ENCODE measurements at places on chromosomes 1 and 21.

DNA sequence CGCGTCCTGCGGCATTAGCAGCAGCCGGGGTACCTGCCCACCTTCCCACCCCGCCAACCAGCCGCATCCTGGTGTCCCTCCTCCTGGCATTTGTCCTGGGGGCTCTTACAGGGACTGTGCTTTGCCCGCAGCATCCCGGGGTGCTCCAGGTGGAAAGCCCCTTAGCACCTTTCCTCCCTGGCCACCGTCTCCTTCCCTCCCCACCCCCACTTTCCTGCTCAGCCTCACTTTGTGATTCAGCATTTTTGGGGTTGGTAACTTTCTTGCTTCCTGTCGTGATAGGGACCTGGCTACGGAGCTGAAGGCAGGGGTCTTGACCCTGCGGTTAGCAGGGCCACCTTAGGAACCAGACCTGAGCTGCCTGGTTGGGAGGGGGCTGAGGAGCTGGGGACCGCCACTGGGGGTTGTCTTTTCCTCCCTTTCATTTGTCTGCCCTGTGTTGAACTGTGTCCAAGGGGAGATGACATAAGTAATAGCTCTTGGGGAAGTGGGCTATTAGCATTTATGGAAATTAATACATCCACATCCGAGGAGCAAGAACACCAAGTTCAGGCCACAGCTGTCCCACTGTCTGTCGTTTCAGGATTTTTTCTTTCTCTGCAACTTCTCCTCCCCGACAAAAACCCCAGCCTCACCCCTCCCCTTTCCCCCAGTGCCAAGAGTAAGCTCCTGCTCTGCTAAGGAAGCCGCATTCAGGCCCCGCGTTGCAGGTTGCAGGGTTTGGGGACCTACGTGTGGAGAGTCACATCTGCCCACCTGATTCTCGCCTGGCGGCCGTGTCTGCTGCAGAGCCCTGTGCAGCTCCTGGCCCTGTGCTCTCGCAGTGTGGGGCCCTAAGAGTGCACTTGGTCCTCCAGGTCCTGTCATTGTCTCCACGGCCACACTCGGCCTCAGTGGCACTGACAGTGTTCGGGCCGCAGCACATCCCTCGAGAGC lies 1.6 kb upstream of the NPHP4 start:
- no peak for DNase-seq

DNA sequence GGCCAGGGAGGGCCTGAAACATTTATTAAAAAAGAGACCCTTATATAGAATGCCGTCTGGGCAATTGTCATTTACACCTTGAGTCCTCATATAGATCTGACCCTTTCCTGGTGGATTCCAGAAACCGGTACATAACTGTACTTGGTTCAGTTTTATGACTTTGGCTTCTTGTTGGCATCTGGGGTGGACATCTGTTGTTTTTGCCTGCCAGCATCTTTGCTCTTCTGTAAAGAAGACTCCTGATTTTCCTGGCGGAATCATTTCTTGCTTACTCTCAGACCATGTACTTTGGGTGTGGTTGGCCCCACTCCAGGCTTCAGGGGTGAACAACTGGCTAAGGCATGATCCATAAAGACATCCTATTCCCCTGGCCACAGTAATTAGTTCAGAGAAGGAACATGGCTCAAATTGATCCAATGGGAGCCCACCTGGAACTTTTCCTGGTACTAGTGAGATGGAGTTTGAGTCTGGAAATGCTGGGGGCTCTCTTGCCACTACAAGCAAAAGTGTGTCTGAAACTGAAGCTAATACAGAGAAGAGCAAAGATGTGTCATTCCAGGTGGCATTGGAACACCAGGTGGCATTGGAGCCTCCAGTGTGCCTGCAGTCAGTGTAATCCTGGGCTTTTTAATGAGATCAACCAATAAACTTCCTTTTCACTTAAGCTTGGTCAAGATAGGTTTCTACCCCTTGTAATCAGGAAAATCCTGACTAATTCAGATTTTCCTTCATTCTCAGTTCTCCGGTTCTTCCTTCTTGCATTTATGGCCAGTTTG lies 332.5 kb upstream of the CAMK1G start:
- DNase-seq: no peak

- peak; percentile 64 for DNase-seq
Observed at GRCh38 chr1:67149179-67149770, 14.5 kb upstream of the C1orf141 start.

GRCh38 chr21:31577271-31577670 lies 82.2 kb upstream of the SOD1 start:
- no peak for DNase-seq

- no peak for DNase-seq
Observed at GRCh38 chr21:35071347-35071746, 22.2 kb upstream of the RUNX1 start.

DNA sequence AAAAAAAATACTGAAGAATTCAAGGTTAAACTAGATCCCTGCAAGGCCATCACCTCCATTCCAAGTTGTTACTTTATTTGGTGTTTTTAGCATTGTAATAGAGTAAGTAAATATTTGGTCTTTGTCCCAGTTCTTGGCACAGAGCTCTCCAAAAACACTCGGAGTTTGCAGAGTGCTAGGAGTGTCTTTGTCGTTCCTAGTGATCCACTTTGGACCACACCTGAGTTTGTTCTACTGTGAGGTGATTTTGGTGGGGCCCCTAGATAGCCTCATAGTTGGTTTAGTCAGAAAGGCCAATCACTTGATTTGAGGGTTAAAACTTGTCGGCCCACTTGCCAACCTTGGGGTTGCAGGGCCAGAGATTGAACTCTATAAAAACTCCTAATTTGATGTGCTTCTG lies 25.6 kb downstream of the SYNC start:
- DNase-seq: no peak

DNA sequence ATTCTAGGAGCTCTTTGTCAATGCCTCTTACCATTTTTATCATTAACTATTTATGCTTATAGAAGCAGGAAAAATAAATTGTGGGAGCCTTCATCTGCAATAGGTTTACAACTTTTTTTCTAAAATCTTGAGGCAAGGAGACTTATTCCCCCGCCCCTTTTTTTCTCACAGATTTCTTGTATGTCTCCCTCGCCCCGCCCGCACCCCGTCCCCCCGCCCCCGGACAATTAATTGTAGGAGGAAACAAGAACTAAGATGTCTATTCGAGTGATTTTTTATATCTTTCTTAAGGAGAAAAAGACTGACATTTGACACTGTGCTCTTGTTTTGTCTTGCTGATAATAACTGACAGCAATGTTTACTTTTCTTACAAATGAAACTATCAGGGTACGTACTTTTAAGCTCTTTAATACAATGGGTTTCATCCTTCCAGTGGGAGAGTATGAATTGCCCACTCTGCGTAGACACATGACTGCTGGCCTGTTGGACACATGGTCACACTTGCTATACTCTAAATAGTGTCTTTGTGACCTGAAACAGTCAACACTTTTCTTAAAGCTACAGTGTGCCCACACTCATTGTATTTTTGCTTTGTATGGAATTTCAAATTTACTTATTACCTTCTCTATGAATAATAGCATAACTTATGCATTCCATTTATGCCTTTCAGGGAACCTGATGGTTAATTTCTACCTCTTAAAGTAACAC lies 1.5 kb upstream of the IVNS1ABP start:
- no peak for DNase-seq

- no peak for DNase-seq
Observed at GRCh38 chr21:45105906-45106485, 31.6 kb downstream of the ADARB1 start.

- DNase-seq: no peak
Observed at GRCh38 chr1:52576074-52576473, 23.2 kb upstream of the TUT4 start.

GRCh38 chr1:208564466-208564865 lies 320.3 kb upstream of the PLXNA2 start:
- no peak for DNase-seq

- no peak for DNase-seq
Observed at GRCh38 chr1:156684227-156684782, 7.1 kb upstream of the NES start.

DNA sequence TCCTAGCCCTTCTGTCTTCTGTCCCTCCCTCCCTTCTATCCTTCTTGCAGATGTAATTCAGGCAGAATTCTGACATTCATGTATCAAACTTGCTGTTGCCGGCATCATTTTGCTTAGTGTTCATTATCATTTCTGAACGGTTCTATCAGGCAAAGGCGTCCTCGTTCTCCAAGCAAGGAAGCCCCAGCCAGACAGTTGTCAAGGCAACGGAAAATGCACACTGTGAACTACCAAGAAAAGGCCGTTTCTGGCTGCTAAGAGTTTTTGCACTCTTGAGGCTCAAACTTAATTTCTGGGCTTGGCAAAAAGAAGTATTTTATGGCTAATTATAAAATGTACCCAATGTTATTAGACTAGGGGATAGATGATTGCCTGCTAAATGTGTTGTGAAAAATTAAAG lies 164.7 kb upstream of the KCNJ15 start:
- DNase-seq: no peak

GRCh38 chr1:154453574-154454352 lies 48.3 kb upstream of the TDRD10 start:
- DNase-seq: no peak

DNA sequence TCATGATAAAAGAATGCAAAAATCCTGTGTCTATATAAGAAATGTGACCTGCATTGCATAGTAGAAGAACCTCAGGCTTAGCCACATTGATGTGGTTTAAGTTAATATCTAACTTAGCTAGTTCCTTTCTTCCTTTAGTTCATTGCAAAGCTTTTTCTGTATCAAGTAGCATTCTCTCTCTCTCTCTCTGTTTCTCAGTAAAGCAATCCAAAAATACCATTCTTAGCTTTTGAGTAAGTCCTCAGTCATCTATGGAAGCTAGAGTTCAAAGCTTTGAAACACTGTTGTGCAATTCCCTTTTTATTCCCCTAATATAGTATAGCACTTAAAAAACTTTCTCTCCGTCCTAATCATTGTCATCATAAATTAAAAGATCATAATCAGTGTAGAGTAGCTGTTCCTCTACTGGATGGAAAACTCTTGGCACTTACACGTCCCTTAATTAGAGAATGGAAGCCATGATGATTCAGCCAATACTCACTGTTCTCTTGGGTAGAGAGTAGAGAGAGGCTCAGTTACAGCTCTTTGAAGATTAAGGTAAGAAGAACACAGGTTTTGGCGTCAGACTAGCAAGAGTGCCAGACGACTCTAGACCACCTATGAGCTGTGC lies 350.3 kb upstream of the LYPLAL1 start:
- no peak for DNase-seq

DNA sequence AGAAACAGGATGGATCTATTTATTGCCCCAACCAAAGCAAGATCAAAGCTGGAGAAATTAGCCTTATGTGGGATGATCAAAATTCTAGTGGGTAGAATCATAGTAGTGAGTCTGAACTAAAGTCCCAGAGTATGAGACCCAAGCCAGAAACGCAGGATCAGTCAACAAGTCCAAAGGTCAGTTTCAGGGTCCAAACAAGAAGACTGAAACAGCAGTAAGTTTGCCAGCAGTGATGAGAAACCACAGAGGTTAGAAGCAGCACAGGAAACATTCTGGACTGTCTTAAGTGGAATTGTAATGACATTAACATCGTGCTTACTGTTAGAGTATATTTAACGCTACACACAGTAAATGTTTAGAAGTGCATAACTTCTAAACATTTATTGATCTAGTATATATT lies 251.0 kb downstream of the LRRIQ3 start:
- no peak for DNase-seq

DNA sequence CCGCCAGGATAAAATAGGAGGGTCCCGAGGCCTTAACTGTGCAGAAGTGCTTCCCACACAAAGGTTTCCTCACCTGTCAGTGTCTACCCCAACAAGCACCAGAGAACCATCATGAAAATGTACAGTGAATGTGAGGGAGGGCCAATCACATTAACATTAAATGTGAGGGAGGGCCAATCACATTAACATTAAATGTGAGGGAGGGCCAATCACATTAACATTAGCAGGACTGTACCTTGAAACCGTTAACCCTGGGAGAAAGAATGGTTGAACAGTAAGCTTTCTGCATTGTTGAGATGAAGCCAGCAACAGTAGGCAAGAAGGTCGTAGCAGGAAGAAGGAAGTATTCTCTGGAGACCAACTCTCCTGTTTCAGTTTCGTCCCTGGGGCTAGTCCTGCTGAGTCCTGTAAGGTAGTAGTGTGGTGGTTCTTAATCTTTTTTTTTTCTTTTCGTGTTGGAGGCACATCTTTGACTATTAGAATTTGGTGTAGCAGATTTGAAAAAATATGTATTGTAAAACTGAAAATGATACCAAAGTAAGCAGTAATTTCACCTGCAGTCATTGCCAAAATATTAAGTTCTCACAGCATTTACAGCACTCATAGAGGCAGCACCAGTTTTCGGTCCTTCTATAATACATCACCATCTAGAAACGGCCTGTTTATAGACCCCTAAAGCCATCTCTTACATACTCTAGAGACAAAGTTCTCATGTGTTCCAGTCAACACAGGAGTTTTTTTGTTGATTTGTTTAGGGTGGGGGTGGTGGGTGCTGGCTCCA lies 98.6 kb upstream of the PPP2R5A start:
- no peak for DNase-seq

- DNase-seq: no peak
Observed at GRCh38 chr1:208077232-208078075, 166.5 kb upstream of the CD34 start.

DNA sequence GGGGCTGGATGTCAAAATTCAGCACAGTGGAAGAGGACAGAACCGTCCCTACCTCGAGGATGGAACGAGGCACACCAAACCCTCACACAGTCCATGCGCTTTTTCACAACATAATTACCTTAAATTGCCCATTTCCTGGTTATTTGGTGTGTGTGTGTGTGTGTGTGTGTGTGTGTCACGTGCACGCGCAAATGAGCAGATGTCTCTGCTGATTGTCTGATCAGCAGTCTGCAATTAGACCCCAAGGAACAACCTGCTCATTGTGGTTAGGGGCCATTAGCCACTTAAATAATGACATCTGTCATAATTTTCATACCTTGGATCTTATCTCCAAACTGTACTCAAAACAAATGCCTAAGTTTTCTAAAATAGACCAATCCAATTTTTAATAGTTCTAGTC lies 23.2 kb downstream of the AVPR1B start:
- peak; percentile 58 for DNase-seq

DNA sequence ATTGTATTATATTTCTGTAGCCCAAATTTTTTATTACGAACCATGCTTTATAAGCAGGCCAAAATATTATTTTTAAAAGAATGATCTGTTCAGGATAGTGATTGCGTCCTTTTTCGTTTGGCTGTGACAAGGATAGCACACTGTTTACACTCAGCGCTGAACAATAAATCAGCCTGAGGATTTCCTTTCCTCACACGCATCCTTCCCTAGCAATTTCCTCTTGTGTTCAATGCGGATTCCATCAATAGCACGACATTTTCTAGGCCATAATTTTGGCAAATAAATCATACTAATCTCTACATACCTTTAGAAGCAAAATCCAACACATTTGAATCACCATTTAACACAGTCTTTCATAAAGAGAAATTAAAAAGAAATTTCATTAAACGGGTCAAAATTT lies 1.6 kb upstream of the VAV3 start:
- no peak for DNase-seq

DNA sequence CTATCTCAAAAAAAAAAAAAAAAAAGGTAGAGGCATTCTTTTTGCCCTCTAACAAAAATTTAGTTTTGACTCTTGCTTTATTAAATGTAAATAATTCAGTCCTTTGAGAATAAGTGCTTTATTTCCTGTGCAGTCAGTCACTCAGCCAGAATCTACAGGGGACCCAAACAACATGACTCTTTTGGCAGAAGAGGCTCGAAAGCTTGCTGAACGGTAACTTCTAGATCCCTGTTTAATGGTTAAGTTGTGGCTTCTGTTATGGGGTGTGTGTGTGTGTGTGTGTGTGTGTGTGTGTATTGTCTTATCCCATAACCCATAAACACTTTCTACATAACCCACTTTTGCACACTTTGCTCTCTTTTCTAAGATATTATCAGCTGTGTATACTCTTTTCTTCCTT lies 54.9 kb upstream of the LAMC2 start:
- DNase-seq: no peak

Data from NCI-H1694 (cell line).